NCI-H460 (cell line): ENCODE measurements at places on chromosomes 3 and 15. TPM values are rescaled to one million over a fixed set of nuclear protein-coding genes. Genes with fewer than 3 reads are reported as not detected.

FAM240A gene
- not detected in 2 replicates for total RNA-seq

SCAANT1 gene
- not detected in 2 replicates for total RNA-seq

PRICKLE2 gene
- total RNA-seq, result not detected in 2 replicates

PPP1R2 gene
- total RNA-seq, result 26.9 and 71.6 TPM in 2 replicates

IQCH gene
- 4.0 and 5.7 TPM in 2 replicates for total RNA-seq

TMOD2 gene
- 0.72 TPM in 2 replicates for total RNA-seq

CHRNA5 gene
- 20.1 and 21.0 TPM in 2 replicates for total RNA-seq

ADAMTS7 gene
- total RNA-seq, result 1.8 and 2.1 TPM in 2 replicates

GCHFR gene
- total RNA-seq, result 7.1 and 8.7 TPM in 2 replicates

DTX3L gene
- 12.8 TPM in 2 replicates for total RNA-seq

CPN2 gene
- total RNA-seq, result not detected in 2 replicates

ZNF774 gene
- 0.69 and 1.5 TPM in 2 replicates for total RNA-seq

GOLGA8S gene
- not detected in 2 replicates for total RNA-seq

SEMA3F gene
- total RNA-seq, result 4.4 and 5.4 TPM in 2 replicates

CLDN18 gene
- not detected in 2 replicates for total RNA-seq

AMT gene
- total RNA-seq, result 0.20 and 0.50 TPM in 2 replicates

TP53BP1 gene
- 22.1 and 23.3 TPM in 2 replicates for total RNA-seq

LEO1 gene
- total RNA-seq, result 61.4 and 75.9 TPM in 2 replicates

CAPN3 gene
- 0.43 and 1.6 TPM in 2 replicates for total RNA-seq

CCDC13 gene
- 0.87 and 2.8 TPM in 2 replicates for total RNA-seq

GOLGA6L4 gene
- total RNA-seq, result 0.84 and 1.1 TPM in 2 replicates

CLEC3B gene
- 0.12 TPM in 1 of 2 replicates, not detected in the other for total RNA-seq

RBM5 gene
- total RNA-seq, result 56.9 and 61.4 TPM in 2 replicates

STOML1 gene
- 4.3 and 6.3 TPM in 2 replicates for total RNA-seq

ATP13A5 gene
- total RNA-seq, result not detected in 2 replicates

SMCO1 gene
- total RNA-seq, result not detected in 2 replicates

LIPC gene
- total RNA-seq, result not detected in 2 replicates

SHISA5 gene
- total RNA-seq, result 124 and 139 TPM in 2 replicates

EFCC1 gene
- not detected in 2 replicates for total RNA-seq

HCN4 gene
- not detected in 2 replicates for total RNA-seq

LRRIQ4 gene
- total RNA-seq, result 0.10 and 0.17 TPM in 2 replicates

CEMIP gene
- total RNA-seq, result 0.87 and 1.0 TPM in 2 replicates

CELSR3 gene
- 0.79 and 1.4 TPM in 2 replicates for total RNA-seq

CHRM5 gene
- total RNA-seq, result not detected in 2 replicates

THRB gene
- 1.7 and 2.8 TPM in 2 replicates for total RNA-seq

SLC22A14 gene
- 0.35 TPM in 1 of 2 replicates, not detected in the other for total RNA-seq

NRG4 gene
- 18.5 and 19.5 TPM in 2 replicates for total RNA-seq

SPINK8 gene
- not detected in 2 replicates for total RNA-seq

CAND2 gene
- 0.12 and 0.57 TPM in 2 replicates for total RNA-seq

CHDH gene
- total RNA-seq, result 0.57 and 1.2 TPM in 2 replicates

TRPM1 gene
- not detected in 2 replicates for total RNA-seq

KAT2B gene
- total RNA-seq, result 5.5 and 6.7 TPM in 2 replicates

SAMMSON gene
- total RNA-seq, result 0.22 TPM in 1 of 2 replicates, not detected in the other

TTBK2 gene
- total RNA-seq, result 6.8 and 8.8 TPM in 2 replicates

PRR23E gene
- not detected in 2 replicates for total RNA-seq

TKT gene
- total RNA-seq, result 984 and 1,070 TPM in 2 replicates

NCBP2 gene
- 43.2 and 53.8 TPM in 2 replicates for total RNA-seq

CCDC71 gene
- 9.8 and 10.4 TPM in 2 replicates for total RNA-seq

FGD5 gene
- 0.17 TPM in 1 of 2 replicates, not detected in the other for total RNA-seq

ZBTB47 gene
- total RNA-seq, result 1.5 TPM in 2 replicates

EPHA6 gene
- total RNA-seq, result 0.20 TPM in 1 of 2 replicates, not detected in the other

IDH2 gene
- total RNA-seq, result 15.9 and 17.9 TPM in 2 replicates

EPHB1 gene
- total RNA-seq, result 0.05 and 0.40 TPM in 2 replicates
